ENCODE measurements at places on chromosomes 5 and 9.

- no peak for DNase-seq
Observed at GRCh38 chr5:176406436-176407052, 9.8 kb downstream of the CLTB start.

DNA sequence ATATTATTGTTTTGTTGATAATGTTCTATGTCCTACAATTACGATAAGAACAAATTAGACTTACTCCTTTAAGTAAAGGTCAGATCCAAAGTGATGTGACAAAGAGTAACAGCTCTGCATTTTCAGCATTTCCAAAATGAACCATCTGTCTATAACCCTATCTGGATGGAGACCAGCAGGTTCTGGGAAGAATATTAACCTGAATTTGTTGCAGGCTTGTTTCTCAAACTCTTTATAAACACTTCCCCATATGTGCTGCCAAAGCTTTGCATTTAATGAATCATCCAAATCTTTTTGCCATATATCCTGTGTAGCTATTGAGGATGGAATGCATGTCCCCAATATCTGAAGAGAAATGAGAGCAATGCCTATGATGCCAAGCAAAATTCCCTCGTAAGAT lies 198.9 kb upstream of the SLC27A6 start:
- DNase-seq, result no peak

- DNase-seq, result no peak
Observed at GRCh38 chr5:95916687-95917085, 45.0 kb downstream of the ELL2 start.

GRCh38 chr5:69450116-69450515 lies 35.2 kb downstream of the MARVELD2 start:
- DNase-seq, result no peak

DNA sequence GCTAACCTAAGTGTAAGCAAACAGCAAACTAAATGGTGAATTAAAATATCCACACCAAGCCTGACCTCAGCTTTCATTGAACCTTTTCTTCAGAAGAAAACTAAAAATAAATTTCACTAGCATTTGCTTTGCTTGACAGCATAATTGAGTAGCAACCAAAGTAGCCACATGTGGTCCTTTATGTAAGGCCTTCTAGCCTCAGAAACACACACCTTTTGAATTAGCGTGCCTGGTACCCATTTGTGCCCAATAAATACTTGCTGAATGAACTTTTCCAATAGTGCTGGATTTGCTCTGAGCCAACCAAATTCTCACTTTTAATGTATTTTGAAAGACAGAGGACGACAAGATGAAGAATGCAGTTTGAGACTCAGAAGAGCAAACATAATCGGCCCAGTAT lies 2.1 kb upstream of the NIPBL start:
- no peak for DNase-seq

GRCh38 chr5:57937501-57938173 lies 455.0 kb upstream of the ACTBL2 start:
- no peak for DNase-seq

DNA sequence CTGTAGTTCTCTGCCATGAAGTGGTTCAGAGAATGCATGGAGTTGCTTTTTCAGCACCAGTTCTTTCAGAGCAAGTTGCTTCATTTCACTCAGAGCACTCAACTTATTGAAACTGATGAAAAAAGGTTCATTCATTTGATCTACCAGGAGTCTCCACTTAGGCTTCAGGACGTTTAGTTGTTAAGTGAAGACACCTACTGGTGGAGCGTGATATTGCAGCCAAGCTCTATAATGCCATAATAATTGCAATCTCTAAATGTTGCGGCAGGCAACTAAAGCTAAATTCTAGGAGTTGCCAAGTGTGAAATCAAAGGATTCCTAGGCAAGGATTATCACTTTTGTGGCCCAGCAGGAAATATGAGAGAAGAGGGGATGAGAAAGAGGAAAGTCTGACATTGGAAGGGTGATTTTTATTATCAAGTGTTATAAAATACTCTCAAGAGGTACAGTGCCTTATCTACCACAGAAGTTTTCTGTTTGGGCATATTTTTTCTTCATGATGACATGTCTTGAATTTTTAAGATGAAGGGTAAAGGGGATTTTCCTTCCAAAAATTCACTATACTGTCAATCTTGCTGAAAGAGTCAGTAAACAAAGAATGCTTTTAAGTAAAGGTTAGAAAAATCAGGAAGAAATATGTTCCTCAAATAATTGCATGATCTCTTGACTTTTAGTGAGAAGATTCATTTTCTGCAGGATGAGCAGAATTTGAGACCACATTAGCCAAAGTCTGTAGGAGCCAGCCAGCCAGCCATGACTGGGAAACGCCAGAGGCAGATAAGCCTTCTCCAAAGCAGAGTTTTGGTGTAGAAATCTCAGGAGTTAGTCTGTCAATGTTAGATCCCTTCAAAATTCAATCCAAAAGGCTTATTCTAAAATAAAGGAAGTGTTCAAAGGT lies 83.4 kb downstream of the SH3PXD2B start:
- DNase-seq, result peak; percentile 60

GRCh38 chr9:83477571-83477970 lies 60.6 kb downstream of the FRMD3 start:
- DNase-seq, result no peak

DNA sequence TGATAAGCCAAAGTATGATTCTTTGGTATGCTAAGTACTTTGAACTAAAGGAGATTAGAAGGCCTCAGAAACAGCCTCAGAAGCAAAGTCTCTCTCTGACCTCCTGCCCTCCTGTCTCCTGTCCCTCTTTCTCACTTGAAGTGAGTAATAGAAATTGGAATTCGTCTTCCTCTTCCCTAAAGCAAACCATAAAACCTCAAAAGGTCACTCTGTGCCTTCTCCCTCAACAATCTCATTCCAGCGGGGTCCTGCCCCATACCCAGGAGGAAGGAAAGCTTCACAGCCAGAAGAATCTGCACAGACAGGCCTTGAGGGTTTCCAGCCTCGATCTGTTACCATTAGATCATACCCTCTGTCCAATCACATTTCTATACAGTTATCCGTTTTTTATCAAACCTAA lies 87.8 kb downstream of the HAPLN1 start:
- DNase-seq, result no peak

DNA sequence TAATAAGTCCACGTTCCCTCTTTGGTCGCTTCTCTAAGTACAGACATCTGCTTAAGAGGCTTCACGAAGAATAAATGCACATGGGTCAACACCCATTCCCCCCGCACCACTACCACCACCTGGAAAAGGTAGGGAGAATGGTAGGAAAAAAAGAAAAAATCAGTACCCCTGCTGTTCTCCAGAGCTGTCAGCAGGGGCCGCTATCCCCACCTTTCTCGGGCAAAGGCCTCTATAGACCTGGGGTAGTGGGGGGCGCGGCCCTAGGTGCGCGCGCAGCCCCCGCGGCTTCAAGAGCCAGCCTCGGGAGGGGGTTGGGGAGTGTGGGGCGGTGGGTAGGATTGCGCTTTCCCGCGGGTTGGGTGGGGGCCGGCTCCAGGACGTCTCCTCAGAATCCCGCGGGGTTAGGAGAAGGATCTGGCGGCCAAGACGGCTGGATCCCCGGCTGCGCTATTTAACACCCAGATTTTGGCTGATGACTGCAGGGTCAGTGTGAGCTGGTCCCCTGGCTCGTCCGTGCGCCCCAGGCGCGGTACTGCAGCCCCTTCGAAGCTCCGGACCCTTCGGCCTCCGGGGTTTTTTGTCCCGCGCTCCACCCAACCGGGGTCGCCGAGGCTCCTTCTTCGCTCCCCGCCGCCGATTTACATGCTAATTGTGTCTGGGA lies 1.6 kb upstream of the SEMA6A start:
- no peak for DNase-seq

GRCh38 chr5:32193591-32193990 lies 19.5 kb upstream of the GOLPH3 start:
- peak; percentile 80 for DNase-seq

DNA sequence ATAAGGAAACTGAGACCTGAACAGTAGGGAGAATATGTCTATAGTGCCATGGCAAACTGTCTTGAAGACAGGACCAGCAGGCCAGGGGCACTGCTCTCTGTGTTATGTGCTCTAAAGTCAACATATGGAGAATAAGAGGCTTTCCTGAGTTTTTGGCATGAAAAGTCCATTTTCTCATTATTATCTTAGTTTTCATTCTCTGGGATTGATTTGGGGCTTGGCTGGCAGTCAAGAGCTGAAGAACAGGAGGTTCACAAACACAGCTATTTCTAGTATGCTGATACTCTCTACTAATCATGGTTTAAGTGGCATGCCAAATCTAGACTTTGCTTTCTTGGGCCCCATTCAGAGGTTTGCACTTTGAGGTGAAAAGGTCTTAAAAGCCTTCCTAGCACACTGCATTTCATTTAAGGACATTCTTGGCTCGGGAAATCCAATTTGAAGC lies 404.4 kb downstream of the ZNF608 start:
- DNase-seq, result no peak

- peak; percentile 1 for DNase-seq
Observed at GRCh38 chr9:37693260-37693659, 42.5 kb downstream of the FRMPD1 start.

DNA sequence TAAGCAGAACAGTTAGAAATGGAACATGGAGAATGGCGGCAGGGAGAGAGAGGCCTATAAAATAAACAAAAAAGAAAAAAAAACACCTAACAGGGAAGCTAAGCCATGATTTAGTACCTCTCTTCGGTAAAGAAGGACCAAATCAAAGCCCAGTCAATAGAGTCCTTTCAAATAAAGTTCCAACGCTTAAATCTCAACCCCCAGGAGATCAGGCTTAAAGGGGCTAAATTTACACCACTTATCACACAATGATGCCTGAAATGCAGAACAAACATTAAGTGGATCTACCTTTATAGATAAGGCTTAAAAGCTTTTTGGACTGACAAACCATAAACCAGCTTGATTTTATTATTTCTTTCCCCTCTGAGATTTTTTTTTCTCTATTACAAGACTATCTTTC lies 66.3 kb downstream of the PRELID2 start:
- DNase-seq, result no peak

- DNase-seq, result no peak
Observed at GRCh38 chr9:108727580-108728111, 128.1 kb downstream of the ACTL7B start.

DNA sequence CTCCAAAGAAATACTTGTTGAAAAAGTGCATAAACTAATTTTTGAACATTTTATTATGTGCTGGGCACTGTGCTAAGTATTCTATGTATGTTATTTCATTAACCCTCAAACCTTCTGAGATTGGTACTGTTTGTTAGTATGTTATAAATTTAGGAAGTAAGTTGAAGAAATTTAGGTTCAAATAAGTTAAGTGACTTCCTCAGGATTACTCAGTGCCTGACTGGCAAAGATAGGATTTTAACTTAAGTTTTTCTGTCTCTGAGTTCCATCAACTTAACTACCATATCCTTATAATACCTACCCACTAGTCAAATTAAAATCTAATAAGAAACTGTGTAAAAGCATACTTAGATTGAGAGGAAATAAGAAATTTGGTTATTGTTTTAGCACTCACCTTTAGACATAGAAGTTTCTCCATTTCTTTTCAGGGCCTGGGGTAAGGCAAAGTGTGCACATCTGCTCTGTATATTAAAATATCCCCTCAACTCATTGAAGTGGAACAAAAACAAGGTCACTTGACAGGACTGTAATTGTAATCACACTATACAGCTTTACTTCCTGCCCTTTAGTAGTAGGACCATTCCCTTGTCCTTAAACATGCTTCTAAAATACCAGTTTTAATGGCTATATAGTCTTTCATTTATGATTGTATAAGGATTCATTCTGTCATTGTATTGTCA lies 15.2 kb downstream of the TGFBR1 start:
- no peak for DNase-seq

- DNase-seq, result no peak
Observed at GRCh38 chr9:36937951-36938350, 96.1 kb downstream of the PAX5 start.

GRCh38 chr5:72386639-72387038 lies 66.5 kb downstream of the PTCD2 start:
- DNase-seq, result no peak

DNA sequence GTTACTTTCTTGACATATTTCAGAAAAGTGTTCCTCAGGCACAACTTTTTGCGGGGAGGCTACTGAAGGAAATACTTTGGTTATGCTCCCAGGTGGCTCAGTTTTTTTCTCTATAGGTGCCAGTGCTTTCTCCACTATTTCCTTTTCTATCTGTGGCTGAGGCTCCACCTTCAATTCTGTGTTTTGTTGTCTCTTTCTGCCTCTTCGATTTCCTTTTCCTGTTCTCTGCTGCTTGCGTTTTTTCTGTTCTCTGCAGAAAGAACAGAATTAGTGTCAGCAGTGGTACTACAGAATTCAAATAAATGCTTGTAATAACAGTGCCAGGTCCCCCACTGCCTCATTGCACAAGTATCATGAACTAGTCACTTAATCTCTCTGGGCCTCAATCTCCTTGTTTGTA lies 7.0 kb downstream of the HEMGN start:
- DNase-seq, result no peak

GRCh38 chr9:14530841-14531240 lies 162.4 kb downstream of the ZDHHC21 start:
- DNase-seq, result no peak

DNA sequence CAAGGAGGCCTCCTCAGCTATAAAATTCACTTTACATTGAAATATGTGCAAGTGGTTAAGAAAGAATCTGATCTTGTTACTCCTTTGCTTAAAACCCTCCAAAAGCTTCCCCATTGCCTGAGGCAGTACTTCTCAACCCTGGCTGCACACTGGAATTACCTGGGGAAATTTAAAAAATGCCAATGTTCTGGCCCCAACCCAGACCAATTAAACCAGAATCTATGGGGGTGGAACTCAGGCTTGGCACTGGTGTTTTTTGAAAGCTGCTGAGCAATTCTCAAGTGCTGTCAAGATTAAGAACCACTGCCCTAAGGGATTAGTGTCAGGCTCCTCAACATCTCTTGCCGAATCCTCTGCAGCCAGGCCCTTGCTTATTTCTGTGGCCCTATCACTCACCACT lies 269.6 kb downstream of the ELAVL2 start:
- no peak for DNase-seq

GRCh38 chr5:31770998-31771397 lies 132.1 kb downstream of the PDZD2 start:
- DNase-seq, result no peak

GRCh38 chr9:5939530-5939929 lies 48.8 kb downstream of the MLANA start:
- no peak for DNase-seq

DNA sequence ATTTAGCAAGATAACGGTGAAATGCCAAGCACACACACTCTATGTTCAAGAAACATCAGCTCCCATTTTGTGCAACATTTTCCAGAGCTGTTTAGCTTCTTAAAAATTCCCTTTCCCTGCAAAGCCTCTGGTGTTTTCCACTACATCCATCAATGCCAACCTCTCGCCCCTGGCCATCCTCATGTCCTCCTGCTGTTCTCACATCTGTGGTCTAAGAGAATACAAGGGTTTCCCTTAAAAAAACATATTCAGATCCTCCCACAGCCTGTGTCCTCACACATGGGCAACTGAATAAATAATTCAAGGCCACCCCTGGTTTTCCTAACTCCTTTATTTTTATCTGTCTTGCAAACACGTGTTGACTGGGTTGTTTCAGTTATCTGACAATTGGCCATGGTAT lies 70.3 kb downstream of the PAPPA start:
- no peak for DNase-seq

- DNase-seq, result no peak
Observed at GRCh38 chr5:178236679-178237078, 4.1 kb upstream of the PHYKPL start.
